ENCODE measurements at places on chromosomes 6 and 20.

GRCh38 chr6:81750200-81750599 is 2.3 kb downstream of the TENT5A start:
- no peak for DNase-seq

DNA sequence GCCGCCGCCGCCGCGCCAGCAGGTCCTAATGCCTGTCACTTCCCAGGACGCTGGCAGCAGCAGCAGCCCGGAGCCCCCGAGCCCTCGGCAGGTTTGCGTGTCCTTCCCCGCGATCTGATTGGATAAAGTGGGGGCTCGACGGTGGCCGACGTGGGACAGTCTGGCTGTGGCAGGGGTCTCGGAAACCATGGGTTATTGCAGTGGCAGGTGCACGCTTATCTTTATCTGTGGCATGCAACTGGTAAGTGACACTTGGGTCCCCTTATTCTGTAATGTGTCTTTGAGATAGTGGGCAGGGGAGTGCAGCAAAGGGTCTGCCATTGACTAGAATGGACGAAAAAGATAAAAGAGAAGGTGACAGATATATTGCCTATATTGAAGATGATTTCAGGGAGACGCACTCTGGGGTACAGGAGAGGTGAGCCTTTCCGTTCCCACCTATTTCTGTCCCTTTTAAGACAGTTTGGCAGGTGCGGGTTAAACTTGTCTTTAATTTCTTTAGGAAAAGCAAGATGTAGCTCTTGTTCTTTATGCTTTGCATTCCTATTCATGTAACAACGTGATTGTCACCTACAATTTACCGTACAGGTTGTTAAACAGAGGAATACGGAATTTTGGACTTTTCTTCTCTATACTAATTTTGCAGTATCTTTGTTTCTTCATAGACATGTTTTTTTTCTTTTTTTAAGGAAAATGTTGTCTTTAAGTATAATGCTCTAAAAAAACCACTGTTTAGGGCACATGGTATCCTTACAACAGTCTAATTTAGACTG is 535 bp downstream of the NKAIN2 start:
- no peak for DNase-seq

DNA sequence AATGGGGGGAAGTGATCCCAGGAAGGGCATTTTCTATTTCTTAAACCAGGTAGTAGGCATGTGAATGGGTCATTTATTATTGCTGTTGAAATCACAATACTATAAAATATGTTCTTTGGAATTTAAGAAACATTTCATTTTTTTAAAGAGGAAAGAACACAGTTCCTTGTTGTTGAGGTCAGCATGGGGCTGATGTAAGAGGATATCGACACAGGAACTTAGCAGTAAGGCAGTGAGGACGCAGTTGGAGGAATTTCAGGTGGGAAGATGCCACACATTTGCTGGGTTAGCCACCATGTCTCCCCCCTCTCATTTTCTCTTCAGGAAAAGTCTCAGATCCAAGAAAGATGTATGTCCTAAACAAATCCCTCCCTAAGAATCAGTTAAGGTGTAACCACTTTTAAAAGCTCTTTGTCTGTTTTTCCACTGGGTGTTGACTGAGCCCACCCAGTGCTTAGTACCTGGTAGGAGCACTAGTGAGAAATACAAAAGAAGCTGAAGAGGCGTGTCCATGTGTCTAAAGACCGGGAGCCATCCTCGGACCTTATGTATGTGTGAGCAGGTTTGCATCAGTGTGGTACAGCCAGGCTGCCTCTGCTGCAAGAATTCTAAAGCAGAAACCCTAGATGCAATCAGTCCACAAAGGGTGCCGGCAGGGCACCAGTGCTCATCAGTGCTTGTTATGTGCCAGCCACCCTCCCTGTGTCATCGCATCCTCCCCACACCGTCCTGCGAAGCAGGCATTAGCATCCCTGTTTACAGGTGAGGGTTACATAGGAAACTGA is 98.9 kb downstream of the TCP11 start:
- DNase-seq: no peak

DNA sequence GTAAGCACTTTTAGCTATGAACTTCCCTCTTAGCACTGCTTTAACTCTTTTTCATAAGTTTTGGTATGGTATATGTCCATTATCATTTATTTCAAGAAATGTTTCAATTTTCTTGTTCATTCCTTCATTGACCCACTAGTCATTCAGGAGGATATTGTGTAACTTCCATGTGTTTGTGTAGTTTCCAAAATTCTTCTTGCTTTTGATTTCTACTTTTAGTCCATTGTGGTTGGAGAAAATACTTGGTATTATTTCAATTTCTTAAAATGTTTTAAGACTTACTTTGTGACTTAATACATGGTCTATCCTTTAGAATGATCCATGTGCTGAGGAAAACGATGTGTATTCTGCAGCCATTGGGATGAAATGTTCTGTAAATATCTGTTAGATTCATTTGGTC is 176.5 kb downstream of the CENPW start:
- DNase-seq: no peak

GRCh38 chr6:54899442-54899841 is 52.9 kb downstream of the FAM83B start:
- no peak for DNase-seq

DNA sequence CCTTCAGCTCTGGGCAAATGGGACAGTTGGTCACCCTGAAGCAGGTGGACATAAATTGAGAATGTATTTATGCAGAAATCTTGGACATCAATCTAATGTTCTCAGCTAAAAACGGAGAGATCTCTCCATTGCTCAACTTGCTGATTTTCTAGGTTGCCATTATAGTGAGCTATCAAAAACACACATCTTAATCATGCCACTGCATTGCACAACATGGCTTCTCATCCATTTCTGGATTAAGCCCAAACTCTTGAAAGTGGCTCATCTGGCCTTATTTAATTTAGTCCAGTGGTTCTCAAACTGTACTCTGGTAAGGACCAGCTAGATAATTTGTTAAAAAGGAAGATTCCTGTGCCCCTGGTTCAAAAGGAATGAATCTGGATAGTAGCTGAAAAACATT is 324.9 kb upstream of the CITED2 start:
- no peak for DNase-seq

Measured in activated T-cell treated with anti-CD3 and anti-CD28 coated beads for 1 hour (primary cell).